ENCODE measurements at places on chromosomes 3 and 15.

DNA sequence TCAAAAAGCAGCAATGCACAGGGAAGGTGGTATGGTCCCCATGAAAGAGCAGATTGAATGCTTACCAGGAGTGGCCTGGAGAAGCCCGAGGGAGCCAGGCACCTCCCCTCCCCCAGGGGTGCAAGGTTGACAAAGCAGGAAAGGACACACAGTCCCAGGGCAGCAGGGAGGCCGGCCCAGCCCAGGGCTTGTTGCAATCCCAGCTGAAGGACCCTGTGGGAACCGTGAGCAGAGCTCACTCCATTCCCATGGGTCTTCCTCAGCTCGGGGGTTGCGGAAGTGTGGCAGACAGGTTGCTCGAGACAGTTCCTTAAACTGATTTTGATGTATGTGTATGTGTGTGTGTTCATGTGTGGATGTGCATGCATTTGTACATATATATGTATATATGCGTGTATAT is 15.8 kb downstream of the UROC1 start:
- DNase-seq, result no peak

DNA sequence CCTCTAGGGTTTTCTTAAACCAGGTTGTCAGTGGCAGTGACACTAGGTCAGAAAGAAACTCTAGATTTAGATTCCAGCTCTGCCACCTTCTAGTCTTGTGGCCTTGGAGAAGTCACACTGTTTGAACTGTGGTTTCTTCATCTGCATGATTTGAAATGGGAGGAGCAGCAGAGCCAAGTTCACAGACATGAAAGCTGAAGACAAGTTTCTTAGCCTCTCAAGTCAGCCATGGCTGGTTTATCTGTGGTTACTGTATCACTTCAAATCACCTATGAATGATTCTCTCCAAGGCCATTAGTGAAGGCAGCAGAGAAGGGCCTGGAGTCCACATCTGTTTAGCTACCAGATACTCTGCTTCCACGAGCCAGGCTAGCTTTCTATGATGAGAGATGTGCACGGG is 15.6 kb downstream of the CLEC3B start:
- DNase-seq, result no peak

DNA sequence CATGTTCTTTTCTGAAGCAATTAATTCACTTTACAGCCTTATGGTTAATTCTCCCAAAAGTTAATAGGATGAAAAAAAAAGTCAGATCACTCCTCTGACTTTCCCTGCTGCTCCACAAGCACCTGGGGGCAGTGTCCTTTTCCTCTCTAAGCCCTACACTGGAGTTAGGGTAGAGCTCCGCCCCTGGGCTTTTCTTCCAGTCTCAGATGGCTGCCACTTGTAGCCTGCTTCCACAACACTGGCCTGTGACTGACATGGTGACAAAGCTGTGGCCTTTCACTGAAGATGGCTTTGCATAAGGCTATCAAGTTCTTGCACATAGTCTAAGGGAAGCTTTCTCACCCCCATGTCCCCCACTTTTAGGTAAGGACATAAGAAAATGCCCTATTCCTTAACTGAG is 1.3 kb upstream of the MON1A start:
- DNase-seq, result no peak

DNA sequence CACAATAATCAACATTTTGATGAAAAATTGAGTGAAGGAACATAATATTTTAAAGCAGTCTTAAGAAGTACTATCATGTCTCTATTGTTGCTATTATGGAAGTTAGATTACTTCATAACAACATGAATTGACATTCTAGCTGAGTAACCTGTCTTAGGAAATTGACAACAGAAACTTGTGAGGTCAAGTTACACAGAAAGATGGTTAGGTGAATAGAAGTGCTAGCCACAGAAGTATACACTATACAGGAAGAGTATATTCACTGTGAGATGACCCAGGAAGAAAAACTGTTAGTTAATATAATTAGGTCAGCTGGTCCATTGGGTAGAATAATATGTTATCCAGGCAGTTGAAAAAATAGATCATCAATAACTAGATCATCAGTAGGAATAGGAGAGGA is 31.2 kb downstream of the MLF1 start:
- DNase-seq, result no peak

DNA sequence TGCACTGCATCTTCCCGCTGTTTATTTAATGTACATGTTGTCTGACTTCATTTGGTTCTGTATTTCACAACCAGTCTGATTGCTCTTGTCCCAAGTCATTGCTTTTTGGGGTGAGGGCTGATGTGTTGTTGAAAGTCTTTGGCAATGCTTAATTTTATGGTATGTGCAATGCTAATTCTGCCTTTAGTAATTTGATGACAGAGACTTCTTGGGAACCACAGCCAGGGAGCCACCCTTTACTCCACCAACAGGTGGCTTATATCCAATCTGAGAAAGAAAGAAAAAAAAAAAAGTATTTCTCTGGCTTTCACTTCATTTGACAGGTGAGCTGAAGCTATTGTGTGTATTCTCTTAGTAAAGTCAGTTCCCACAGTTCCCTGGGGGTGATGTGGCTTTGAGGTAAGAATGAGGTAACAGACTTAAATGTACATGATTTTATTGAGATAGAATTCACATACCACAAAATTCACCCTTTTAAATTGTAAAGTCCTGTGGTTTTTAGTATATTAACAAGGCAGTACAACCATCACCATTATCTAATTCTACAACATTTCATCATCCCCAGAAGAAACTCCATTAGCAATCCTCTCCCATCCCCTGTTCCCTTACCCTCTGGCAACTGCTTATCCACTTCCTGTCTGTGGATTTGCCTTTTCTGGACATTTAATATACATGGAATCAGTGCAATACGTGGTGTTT is 97.3 kb downstream of the SLCO3A1 start:
- no peak for DNase-seq

- DNase-seq, result no peak
Observed at GRCh38 chr3:40313975-40314860, 4.7 kb downstream of the EIF1B start.

DNA sequence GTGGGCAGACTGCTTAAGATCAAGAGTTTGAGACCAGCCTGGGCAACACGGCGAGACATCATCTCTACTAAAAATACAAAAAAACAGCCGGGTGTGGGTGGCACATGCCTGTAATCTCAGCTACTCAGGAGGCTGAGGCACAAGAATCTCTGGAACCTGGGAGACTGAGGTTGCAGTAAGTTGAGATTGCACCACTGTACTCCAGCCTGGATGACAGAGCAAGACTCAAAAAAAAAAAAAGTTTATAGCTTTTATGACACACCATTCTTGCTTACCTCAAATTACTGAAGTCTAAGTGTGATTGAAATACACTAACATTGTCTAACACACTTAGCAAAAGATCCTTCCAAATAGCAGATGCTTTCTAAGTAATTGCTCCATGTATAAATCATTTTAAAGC is 207.6 kb downstream of the STAG1 start:
- no peak for DNase-seq

- no peak for DNase-seq
Observed at GRCh38 chr3:14625443-14625842, 26.1 kb upstream of the CCDC174 start.

DNA sequence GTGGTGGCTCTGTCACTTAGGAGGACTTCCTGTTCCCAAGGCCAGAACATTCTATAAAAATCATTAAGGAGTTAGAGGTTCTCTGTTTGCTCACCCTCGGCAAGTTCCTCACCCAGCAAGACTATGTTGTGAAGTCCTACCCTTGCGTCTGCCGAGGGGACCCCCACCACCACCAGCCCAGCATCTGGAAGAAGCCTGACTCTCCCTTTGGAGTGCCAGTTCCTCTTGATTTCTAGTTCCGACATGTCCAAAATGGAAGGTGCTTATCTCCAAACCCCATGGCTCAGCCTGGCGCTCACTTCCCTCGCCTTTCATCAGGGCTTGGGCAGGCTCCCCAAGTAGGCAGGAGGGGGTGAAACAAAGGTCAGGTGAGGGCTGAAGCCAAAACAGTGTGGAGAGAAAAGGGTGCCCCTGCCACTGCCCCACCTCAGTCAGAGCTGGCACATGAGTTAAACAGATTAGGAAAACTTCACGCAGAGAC is 41.0 kb downstream of the BHLHE40 start:
- DNase-seq, result no peak

DNA sequence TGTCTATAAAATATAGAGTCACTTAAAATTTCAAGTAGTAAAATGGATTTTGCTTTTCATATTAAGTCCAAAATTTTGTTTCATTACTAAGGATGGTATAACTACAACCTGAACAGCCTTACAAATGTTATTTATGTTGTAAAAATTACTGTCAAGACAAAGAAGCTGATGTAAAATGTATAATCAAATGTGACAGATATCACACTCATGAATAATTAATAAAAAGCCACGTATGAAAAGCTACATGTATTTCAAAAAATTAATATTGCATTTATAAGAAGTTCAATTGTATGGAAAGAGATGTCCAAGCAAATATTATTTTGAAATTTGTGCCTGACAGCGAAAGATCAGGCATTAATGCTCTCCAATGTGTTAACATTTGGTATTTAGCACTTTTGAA is 48.9 kb downstream of the KBTBD8 start:
- no peak for DNase-seq

DNA sequence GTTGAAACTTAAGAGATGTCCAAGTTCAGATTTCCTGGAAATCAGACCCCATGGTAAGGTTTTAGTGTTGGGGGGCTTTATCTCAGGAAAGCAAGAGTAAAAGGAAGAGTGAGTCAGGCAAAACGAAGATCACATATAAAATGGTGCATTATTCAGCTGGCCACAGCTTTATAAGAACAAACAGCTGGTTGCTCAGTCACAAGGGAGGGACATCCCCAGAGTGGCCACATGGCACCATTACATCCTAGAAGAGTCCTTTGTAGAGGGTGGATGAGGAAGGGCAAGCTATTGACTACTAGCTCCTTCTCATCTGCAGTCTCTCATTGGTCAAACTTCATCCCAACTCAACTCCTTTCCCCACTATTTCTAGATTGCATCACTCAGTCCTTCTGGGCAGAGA is 68.3 kb upstream of the COL8A1 start:
- no peak for DNase-seq

DNA sequence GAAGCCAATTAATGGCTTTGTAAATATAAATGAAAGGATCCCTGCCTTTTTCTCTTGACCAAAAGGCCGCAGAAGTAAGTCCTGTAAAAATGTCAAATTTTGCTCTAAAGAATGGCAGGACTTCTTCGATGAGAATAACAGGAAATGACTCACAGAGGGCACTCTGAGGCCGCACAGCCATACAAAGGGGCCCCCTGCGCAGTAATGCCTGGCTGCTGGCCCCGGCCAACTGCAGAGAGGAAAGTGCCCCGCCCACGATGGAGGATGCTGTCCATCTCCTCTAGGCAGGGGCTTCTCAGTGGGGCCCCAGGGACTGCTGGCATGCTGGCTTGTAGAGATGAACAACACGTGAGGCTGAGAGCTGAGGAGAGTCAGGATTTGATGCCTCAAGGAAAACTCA is 18.1 kb upstream of the SCN10A start:
- no peak for DNase-seq

- no peak for DNase-seq
Observed at GRCh38 chr15:87645723-87646122, 610.8 kb downstream of the NTRK3 start.

DNA sequence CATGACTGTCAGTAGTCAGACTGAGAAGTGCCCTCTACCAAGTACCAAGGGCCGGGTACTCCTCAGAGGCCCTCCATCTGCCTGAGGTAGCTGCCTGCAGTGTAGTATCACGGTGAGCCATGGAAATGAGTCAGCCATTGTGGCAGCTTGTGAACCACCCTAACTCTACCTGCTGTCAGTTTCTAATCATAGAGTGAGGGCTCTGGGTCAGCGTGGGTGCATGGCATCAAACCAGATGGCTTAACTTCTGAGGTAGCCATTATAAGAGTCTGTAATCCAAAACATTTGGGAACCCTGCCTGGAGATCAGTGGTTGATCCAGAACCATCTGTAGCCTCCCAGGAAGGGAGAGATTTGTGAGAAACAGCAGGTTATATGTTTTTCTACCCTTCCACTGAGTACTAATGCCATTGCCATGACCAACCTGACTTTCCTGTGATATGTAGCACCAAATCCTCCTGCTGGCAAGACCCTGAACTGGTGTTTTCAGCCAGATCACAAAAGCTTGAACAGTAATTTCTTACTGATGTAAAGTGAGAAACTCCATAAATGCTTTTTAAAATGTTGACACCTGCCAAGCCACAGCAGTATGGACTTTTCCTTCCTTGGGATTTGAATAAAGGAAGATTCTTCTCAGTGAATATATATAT is 38.9 kb downstream of the ABHD2 start:
- no peak for DNase-seq

- DNase-seq, result no peak
Observed at GRCh38 chr3:189766416-189766815, 135.2 kb downstream of the TP63 start.

DNA sequence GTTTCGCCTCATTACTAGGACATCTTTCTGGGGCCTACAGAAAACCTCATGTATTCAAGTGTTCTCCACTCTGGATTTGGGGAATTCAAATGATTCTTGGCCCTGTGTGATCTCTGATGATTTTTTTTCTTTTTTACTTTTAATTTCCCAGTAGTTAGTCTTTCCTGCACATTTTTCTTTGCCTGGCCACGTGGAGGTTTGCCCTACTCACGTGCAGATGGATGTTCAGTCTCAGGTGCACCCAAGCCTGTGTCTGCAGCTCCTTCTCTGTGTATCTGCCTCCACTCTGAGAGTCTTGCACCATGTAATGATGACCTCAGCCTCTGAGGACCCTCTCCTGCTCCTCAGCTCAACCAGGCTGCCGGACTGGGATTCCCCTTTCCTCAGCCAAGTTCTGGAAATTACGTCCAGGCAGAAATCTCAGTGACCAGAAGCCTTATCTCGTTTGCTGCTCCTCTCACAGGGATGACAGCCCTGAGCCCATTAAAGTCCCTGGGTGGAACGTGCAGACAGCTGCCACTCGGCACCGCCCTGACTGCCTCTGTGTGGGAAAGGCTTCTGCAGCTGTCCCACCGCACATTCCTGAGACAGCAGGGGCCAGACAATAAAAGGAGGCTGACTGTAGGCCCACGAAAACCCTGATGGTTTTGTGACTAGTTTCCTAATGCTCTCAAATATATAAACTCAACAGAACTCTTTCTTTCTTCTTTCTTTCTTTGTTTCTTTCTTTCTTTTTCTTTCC is 31.4 kb upstream of the GABRB3 start:
- no peak for DNase-seq

DNA sequence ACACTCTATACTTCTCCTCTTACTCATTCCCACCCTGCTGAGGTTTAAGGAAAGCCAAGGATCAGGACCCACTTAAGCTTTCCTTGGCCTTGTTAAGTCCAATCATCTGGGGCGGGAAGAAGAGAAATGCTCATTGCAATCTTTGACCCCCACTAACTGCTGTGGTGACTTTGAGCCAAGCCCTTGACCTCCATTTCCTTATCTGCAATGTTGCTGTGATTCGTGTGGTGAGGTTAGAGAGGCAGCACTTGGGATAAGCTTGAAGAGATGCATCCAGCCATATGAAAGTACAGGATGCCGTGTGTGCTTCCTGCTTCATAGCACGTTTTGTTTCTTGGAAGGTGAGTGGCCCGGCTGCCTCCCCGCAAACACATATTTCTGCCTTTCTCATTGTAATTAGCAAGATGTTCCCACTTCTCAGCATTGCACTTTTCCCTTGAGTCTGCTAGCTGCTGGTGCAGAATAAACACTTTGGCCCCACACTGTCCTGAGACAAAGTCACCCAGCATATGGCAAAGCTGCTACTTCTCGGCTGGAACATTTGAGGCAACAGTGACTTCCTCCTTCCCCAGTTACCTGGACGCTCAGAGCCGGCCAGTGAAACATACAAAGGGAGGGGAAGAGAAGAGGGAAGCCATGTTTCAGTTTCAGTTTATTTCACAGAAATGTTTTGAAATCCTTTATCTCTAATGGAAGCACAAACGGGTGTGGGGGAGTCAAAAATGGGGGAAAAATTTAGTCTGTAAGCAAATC is 10.5 kb upstream of the NUDT16 start:
- no peak for DNase-seq

- no peak for DNase-seq
Observed at GRCh38 chr3:131988209-131988608, 46.6 kb downstream of the CPNE4 start.

Data from GM06990 (cell line).